Mucosa of descending colon (tissue), 3 donors: ENCODE measurements at places on chromosomes 3 and 15.

- DNase-seq = no peak
Measured at GRCh38 chr15:79167776-79168175, 77.2 kb upstream of the RASGRF1 start.

GRCh38 chr3:194100856-194101390, 35.0 kb upstream of the HES1 start:
- peak; percentile 45 for DNase-seq

GRCh38 chr3:115233021-115233420, 85.9 kb upstream of the ZBTB20 start:
- no peak for DNase-seq

DNA sequence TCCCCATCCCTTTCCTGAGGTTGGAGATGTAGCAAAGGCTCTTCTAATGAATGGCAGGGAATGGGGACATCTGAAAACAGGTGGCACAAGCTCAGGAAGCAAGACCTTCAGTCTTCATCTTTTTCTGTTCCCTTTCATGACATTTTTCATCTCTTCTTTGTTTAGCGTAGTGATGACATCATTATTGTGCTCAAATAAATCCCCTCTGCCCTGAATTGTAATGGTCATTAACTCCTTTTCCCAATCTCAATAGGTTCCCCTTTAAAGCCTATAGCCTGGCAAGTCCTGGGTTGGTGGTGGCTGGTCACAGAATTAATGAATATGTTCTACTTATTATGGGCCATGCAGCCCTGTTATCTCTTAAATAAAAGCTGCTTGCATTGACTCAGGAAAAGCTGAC, 21.4 kb downstream of the TF start:
- no peak for DNase-seq

DNA sequence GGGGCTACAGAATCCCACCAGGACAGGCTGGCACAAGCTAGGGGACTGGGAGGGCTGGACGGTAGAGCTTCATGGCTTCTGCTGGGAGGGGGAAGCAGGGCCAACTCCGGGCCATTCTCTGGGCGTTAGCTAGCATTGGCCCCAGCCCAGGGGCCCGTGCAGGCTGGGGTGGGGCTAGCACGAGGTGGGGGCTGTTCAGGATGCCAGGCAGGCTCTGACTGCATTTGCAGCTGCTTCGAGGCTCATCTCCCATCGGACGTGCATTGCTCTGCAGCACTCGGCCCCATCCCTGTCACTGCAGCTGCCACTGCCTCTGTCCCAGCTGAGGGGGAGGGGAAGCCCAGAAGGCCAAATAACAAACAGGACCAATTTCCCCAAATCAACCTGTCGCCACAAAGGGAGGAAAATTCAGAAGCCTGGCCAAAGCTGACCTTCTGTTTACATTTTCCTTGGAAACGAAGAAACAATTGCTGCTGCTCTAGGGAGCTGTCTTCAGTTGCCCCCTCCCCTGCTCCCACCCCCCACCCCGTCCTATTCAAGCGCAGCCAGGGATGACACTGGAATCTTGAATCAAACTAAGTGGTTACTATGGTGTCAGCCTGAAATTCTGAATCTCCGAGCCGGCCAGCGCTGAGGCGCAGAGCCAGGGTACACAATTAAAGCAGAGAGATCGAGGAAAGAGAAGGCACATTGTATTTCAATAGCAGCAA, 138.8 kb upstream of the PRR20G start:
- DNase-seq = no peak
